Temporal lobe (tissue), 4 donors: ENCODE measurements at places on chromosomes 3 and 15. TPM values are rescaled to one million over a fixed set of nuclear protein-coding genes. Genes with fewer than 3 reads are reported as not detected.

The ALS2CL gene
- total RNA-seq, result 1.5 TPM

The TRPM1 gene
- not detected for total RNA-seq

The CTXND1 gene
- total RNA-seq, result 0.74 TPM

The ETV5 gene
- 28.8 TPM for total RNA-seq

The LMOD3 gene
- total RNA-seq, result under 0.01 TPM

The TEX55 gene
- total RNA-seq, result not detected

The SEMA3F gene
- 8.9 TPM for total RNA-seq

The SERPINI1 gene
- total RNA-seq, result 105 TPM

The SLC51B gene
- total RNA-seq, result not detected

The ZNF660 gene
- total RNA-seq, result 11.3 TPM

The SPSB4 gene
- 7.6 TPM for total RNA-seq

The CCDC80 gene
- 5.4 TPM for total RNA-seq

The ZNF385D gene
- 15.7 TPM for total RNA-seq
